SJCRH30 (cell line): ENCODE measurements at places on chromosomes 2 and 18.

DNA sequence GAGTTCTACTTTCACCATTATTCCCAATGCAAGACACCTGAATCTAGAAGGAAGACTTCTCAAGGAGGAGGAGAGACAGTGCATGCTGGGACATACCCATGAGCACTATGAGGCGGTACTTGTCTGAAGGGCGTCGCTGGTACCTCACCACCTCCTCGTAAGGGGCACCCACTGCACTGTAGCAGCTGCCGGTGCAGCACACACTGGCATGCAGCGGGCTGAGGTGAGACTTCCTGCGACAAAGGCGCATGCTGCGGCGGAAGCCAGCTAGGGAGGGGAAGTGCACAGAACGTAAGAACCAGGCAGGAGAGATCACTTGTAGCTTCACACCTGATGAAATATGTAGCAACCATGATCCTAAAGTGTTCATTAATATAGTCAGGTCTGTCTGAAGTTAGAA lies 12.8 kb upstream of the TMEM237 start:
- DNase-seq, result no peak
- no peaks in the 10 kb centered on the region for H3K4me1 ChIP-seq
- no peak overlapping the region for H3K4me3 ChIP-seq
- no peak overlapping the region for H3K27ac ChIP-seq
- H3K36me3 ChIP-seq, result no peaks in the 10 kb centered on the region

GRCh38 chr2:17163638-17164037 lies 354.6 kb downstream of the RAD51AP2 start:
- H3K4me3 ChIP-seq, result no peak overlapping the region
- DNase-seq, result no peak
- H3K4me1 ChIP-seq, result peaks cover 13% of the 10 kb centered on the region
- H3K27me3 ChIP-seq, result 0 out of 2 replicates have a peak, but pooled peaks cover 4% of the 10 kb centered on the region
- H3K36me3 ChIP-seq, result no peaks in the 10 kb centered on the region
- H3K27ac ChIP-seq, result no peak overlapping the region

- peaks cover 5% of the 10 kb centered on the region; the same call in 1 of the 2 replicates for H3K27me3 ChIP-seq
- no peak overlapping the region for H3K27ac ChIP-seq
- no peaks in the 10 kb centered on the region for H3K4me1 ChIP-seq
- no peaks in the 10 kb centered on the region for H3K36me3 ChIP-seq
Measured at GRCh38 chr2:119283873-119284331, 60.3 kb downstream of the STEAP3 start.

GRCh38 chr2:37223131-37223530 lies 8.3 kb downstream of the CEBPZ start:
- peaks cover 86% of the 10 kb centered on the region for H3K36me3 ChIP-seq
- H3K27ac ChIP-seq, result no peak overlapping the region
- no peaks in the 10 kb centered on the region for H3K4me1 ChIP-seq
- no peak overlapping the region for H3K4me3 ChIP-seq
- H3K27me3 ChIP-seq, result no peaks in the 10 kb centered on the region
- DNase-seq, result no peak

GRCh38 chr2:176560296-176560695 lies 291.1 kb downstream of the MTX2 start:
- H3K27ac ChIP-seq, result no peak overlapping the region
- no peaks in the 10 kb centered on the region for H3K36me3 ChIP-seq
- no peaks in the 10 kb centered on the region for H3K27me3 ChIP-seq
- H3K4me1 ChIP-seq, result peaks cover 49% of the 10 kb centered on the region
- DNase-seq, result no peak
